Activated T-cell treated with anti-CD3 and anti-CD28 coated beads, Interleukin-2, amount 50 U/mL, for 4 hours (primary cell): ENCODE measurements at places on chromosomes 5 and 9. TPM values are rescaled to one million over a fixed set of nuclear protein-coding genes. Genes with fewer than 3 reads are reported as not detected.

The PAEP gene
- not detected for total RNA-seq

The PSD2 gene
- not detected for total RNA-seq

- no peak for DNase-seq
Observed at GRCh38 chr5:90050103-90050502, 359.5 kb downstream of the CETN3 start.

- DNase-seq: peak; percentile 48
Observed at GRCh38 chr9:69671879-69672595, at the start of gene APBA1. Gene APBA1, minus strand, starts transcription at chr9:69672371.

- no peak for DNase-seq
Observed at GRCh38 chr9:131977109-131977838, 102.4 kb downstream of the MED27 start.

GRCh38 chr9:95506428-95506677 is 10.4 kb downstream of the PTCH1 start:
- DNase-seq: no peak

DNA sequence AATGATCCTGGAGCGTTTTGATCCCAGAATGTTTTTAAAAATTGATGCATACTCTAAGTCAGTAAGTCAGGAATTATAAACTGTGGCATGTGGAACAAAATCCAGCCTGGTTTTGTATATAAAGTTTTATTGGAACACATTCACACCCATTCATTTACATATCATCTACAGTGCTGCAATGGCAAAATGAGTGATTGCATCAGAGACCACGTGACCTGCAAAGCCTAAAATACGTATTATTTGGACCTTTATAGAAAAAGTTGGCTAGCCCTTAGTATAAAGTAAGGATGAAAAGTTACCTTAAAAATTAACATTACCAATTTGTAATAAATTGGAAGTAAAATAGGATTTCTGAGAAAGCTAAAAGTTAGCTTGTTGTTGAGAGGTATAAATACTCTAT is 95.0 kb downstream of the PCSK5 start:
- DNase-seq: no peak

DNA sequence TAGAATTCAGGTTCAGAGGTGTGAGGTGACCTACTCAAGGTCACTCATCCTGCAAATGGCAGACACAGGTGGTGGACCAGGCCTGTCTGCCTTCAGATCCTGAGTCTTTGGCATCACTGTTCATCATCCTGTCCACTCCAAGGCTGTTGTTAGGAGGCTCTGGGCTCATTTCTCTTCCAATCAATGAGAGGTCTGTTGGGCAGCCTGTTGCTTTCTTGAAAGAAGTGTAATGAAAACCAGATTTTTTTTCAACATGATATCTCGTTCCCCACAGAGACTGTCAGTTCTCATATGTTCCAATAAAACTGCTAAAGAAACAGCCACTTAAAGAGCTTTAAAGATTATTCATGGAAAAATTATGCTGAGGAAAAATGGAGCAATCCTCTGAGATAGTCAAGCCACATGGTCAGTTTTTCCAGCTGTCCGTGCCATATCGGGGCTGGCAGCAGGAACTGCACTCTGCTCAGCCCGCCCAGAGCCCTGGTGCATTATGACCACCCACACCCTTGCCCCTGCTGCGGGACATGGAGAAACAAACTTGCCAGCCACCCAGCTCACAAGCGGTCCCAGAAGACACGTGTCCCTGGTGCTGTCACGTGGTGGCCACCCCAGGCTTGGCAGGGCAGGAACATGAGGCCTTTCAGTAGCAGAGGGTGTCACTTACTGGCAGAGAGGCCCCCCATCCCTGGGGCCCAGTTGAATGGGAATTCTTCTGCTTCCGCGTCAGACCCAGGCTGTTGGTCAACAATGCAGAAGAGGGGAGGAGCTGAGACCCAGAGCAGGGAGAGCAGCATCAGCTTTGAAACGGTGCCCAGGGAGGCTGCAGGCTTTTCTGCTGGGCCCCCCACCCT is 63.7 kb upstream of the ANGPTL2 start:
- no peak for DNase-seq

DNA sequence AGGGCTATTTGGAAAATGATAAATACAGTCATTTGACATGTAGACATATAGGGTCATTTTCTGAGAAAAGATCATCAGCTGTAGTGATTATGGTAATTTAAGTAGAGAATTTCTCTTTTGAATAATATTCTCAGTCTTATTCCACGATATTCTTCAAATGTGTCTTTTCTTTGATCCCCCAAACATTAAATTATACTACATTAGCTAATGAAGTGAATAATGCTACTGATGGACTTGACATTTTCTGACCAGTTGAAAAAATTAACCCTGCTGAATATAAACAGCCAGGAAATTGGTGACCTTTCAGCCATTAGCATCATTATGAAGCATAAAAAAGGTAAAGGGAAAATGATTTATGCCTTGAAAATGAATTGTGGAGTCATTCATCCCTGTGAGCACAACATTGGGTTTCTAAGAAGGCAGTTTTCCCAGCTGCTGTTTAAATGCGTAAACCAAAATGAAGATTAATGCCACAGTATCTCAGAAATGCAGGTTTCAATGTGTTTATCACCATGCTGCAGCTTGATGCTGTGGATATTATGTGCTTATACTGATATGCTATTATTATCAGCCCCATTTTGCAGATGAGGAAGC is 489.1 kb downstream of the KCTD16 start:
- DNase-seq: no peak

The CCNJL gene
- total RNA-seq: 0.13 TPM

The PCDHB15 gene
- total RNA-seq: 0.08 TPM

GRCh38 chr5:157761690-157762621 is 18.4 kb downstream of the LSM11 start:
- no peak for DNase-seq

The PHF2 gene
- total RNA-seq: 20.8 TPM

GRCh38 chr9:81885602-81886001 is 42.6 kb upstream of the SPATA31D4 start:
- DNase-seq: no peak

The TRAF1 gene
- total RNA-seq: 343 TPM

The EPB41L4A gene
- 0.35 TPM for total RNA-seq

GRCh38 chr5:159157552-159157951 is 51.8 kb downstream of the RNF145 start:
- no peak for DNase-seq

GRCh38 chr5:95050708-95051107 is 234.2 kb downstream of the MCTP1 start:
- no peak for DNase-seq

The FCN2 gene
- total RNA-seq: not detected

DNA sequence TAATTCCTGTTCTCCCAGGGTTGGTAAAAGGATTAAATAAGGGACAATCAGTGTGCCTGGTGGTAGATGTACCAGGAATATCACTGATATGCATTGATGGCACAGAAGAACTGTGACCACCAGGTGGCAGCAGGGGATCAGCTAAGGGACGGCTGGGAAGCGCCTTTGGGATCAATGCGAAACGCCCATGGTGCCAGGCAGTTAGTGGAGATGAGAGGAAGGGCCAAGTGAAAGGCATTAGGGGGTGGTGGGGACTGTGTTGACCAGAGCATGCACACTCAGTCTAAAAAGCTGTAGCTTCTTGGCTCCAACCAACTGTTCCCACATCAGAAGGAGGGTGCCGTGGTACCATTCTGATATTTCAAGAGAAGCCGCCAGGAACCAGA is 55.6 kb downstream of the ARHGEF37 start:
- DNase-seq: peak; percentile 67

- no peak for DNase-seq
Observed at GRCh38 chr5:1748271-1748670, 51.4 kb downstream of the MRPL36 start.

The KIF27 gene
- total RNA-seq: 1.5 TPM

DNA sequence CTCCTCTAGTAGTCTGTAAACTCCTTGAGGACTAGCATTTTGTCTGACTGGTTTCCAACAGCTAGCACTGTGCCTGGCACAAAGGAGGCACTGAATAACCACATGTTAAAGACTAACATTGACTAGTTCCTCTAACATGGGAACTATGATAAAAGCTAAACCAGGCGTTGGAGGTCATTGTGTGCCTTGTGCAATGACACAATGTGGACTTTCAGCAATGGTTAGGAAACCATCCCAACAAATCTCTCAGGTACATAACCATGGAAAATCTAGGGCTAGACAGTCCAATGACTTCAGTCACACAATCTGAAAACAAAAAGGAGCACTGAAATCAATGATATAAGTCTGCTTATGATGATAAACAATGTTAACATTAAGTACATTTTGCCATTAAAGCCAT is 200.6 kb downstream of the DCP2 start:
- no peak for DNase-seq

GRCh38 chr5:81537905-81538547 is 144.1 kb upstream of the ACOT12 start:
- DNase-seq: no peak

- no peak for DNase-seq
Observed at GRCh38 chr9:81979196-81979595, 9.4 kb upstream of the SPATA31D1 start.

DNA sequence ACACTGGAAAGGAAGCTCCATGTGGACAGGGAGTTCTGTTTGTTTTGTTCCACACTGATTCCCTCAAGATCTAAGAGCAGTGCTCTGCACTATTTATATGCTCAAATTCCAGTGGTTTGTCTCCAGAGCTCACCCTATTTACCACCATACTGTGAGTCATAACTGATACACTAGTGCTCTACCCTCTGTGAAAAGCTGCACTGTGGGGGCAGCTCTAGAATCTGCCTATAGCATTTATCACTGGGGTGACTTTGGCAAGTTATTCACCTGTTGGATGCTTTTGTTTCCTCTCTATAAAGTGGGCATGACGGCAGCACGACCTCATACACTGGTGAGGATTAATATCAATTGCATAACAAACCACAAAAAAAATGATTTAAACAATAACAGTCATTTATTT is 307.8 kb downstream of the NR2F1-AS1 start:
- DNase-seq: no peak

DNA sequence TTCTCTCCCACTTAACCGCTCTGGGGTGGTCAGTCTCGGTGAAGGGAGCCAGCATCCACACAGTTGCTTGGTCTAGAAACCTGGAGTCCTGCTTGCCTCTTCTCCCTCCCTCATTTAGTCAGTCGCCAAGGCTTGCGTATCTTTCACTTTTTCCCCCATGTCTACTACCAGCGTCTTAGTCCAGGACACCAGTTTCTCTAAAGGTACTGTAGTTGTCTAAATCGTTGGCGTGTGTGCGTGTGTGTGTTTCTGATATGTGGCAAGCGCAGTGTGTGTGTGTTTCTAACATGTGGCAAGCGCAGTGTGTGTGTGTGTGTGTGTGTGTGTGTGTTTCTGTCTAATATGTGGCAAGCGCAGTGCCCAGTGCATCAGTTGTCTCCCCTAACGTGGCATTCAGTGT is 641 bp downstream of the ATP6V1G1 start:
- no peak for DNase-seq

The HBEGF gene
- 3.8 TPM for total RNA-seq

- DNase-seq: no peak
Observed at GRCh38 chr5:71663191-71663969, 55.7 kb upstream of the CARTPT start.

The C6 gene
- total RNA-seq: 0.51 TPM

GRCh38 chr5:65708145-65708544 is 13.8 kb downstream of the SGTB start:
- DNase-seq: no peak

The DMAC1 gene
- 31.2 TPM for total RNA-seq

- no peak for DNase-seq
Observed at GRCh38 chr9:96519095-96519494, 69.1 kb downstream of the HABP4 start.

DNA sequence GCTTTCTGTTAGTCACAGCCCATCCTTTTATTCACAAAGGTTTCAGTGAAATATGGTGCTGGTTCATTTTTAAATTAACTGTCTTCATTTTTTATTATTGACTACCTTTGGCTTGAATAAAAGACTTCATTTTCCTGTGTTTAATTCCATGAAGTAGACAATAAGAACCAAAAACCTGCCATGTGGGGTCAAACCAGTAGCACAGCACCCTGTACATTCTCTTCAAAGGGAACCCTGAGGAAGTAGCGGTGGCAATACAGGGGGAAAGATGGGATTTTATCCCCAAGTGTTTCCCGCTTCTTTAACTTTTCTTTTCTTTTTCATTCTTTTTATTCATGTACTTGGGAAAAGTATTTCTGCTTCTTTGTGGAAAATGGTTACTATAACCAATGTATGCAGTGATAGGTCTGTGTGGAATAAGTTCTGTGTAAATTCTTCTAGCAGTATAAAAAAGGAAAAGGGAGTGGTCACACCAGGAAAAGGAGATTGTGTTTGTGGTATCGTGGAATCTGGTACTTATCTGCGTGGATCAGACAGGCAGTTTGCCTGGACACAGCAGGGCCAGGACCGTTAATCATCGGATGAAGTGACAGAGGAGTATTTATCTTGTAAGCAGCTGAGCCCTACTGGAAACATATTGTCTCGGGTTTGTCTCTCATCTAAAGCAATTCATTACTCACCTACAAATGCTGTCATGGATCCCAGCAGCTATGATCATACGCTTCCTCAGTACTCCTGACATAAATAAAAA is 94.2 kb downstream of the PPIC start:
- no peak for DNase-seq

The STXBP1 gene
- total RNA-seq: 11.0 TPM

- DNase-seq: no peak
Observed at GRCh38 chr5:132176521-132176945, 51.1 kb downstream of the P4HA2 start.

DNA sequence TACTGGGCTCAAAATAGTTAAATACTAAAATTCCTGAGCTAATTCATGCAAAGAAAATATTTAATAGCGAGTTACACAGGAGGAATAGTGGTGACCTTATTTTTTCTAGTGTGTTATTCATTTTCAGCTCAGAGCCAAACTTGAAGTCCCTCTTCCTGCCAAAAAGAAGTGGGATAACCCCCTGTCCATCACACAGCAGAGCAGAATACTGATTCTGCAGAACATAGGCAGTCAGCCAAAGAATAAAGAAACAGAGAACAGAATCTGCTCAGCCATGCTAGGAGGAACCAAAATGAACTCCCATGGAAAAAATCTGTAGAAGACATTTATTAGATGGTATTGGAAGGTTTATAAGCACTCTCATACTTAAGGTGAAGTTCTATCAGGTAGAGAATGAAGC is 49.4 kb upstream of the GRIN3A start:
- no peak for DNase-seq

DNA sequence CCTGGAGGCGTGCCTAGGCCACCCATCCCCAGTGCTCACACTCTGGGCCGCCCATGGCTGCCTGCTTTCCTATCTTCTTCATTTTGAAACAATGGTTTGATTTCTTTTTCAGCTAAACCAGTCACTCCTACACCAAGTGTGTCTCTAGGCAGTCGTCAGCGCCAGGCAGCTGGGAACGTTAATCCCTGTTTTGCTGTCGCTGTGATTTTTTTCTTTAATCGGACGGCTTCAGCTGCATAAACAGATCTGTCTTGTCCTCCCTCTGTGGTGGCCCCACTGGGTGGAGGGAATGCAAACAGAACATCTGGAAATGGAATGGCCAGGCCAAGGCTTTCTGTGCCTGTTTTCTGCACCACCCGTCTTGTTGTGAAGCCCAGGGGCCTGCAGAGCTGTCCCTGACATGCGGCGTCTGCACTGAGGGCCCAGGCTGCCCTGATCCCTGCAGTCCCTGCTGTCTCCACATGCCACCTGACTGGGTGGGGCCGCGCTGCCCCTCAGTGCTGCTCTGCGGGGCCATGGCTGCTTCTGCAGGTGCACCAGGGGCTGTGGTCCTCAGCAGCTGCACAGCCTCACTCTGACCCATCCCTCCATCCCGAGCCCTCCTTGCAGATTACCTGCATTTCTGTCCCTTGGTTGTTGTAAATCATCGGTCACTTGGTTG is 51.5 kb downstream of the WNK2 start:
- DNase-seq: no peak
